ENCODE measurements at places on chromosomes 3 and 15.

DNA sequence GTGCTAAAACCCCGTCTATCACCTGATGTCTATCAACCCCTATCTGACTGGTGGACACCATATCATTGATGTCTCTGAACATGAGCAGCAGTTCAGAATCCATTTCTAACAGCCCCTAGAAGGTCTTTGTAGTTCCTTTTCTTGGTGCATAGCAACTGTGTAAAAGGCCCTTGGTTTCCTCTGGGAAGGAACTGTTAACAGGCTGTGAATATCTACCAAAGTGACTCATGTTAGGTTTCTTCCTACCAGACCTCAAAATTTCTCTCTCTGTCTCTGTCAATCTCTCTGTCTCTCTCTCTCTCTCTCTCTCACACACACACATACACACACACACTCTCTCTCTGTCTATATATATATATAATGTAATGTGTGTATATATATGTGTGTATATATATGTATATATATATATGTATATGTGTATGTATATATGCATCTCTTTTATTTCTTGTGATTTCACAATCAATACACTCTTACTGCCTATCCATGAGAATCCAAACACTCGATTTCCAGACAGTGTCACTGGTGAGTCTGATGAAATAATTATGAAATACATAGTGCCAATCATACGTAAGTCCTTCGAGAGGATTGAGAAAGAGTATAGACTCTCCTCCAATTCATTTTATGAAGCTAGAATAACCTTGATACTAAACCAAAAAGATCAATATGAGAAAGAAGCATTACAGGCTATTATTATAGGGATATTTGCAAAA lies 335.9 kb upstream of the SLCO3A1 start:
- DNase-seq = no peak
- H3K4me1 ChIP-seq = no peaks in the 10 kb centered on the region
- no peak overlapping the region for H3K4me3 ChIP-seq
- no peaks in the 10 kb centered on the region for H3K36me3 ChIP-seq

DNA sequence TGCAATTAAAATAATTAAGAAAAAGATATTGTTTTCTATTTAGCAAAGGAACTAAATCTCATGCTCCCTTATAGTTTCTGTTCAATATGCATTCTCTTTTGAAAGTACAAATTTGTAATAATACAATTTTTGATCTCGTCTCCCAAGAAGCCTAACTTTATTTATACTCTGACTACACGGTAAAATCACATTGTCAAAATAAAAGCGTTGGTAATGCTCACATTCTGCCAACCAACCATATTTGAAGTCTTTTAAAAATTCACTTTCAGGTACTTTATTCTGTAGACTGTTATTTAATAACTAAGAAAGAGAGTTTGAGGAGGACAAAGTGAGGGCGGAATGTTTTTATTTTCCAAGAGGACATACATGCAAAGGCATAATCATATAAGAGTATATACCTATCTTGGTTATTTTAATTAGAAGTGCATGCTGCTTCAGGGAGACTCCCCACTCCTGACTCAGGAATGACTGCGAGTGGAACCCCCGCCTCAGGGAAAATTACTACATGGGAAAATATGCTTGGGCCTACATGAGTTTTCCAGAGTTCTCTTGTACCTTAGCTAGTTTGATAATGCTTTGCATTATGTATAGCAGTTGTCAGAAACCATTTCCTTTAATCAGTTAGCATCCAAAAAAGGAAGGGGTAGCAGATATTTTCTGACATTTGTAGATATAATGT lies 19.3 kb downstream of the MBNL1 start:
- H3K27ac ChIP-seq = no peak overlapping the region
- H3K4me3 ChIP-seq = no peak overlapping the region
- DNase-seq = no peak
- no peaks in the 10 kb centered on the region for H3K27me3 ChIP-seq
- no peaks in the 10 kb centered on the region for H3K36me3 ChIP-seq

GRCh38 chr15:33492434-33493052 lies 181.8 kb downstream of the RYR3 start:
- H3K27ac ChIP-seq = no peak overlapping the region
- H3K27me3 ChIP-seq = no peaks in the 10 kb centered on the region
- H3K36me3 ChIP-seq = no peaks in the 10 kb centered on the region
- no peak for DNase-seq
- H3K4me3 ChIP-seq = no peak overlapping the region

- no peak overlapping the region for H3K4me3 ChIP-seq
- H3K27me3 ChIP-seq = no peaks in the 10 kb centered on the region
- DNase-seq = no peak
These were observed 24.3 kb downstream of the NXPE3 start for GRCh38 chr3:101803173-101803782.

- H3K36me3 ChIP-seq = no peaks in the 10 kb centered on the region
- no peaks in the 10 kb centered on the region for H3K4me1 ChIP-seq
- no peak overlapping the region for H3K27ac ChIP-seq
- H3K27me3 ChIP-seq = no peaks in the 10 kb centered on the region
These were observed 12.4 kb downstream of the OTOL1 start for GRCh38 chr3:161508852-161509477.
